ENCODE measurements at places on chromosomes 2 and 18. TPM values are rescaled to one million over a fixed set of nuclear protein-coding genes. Genes with fewer than 3 reads are reported as not detected.

DNA sequence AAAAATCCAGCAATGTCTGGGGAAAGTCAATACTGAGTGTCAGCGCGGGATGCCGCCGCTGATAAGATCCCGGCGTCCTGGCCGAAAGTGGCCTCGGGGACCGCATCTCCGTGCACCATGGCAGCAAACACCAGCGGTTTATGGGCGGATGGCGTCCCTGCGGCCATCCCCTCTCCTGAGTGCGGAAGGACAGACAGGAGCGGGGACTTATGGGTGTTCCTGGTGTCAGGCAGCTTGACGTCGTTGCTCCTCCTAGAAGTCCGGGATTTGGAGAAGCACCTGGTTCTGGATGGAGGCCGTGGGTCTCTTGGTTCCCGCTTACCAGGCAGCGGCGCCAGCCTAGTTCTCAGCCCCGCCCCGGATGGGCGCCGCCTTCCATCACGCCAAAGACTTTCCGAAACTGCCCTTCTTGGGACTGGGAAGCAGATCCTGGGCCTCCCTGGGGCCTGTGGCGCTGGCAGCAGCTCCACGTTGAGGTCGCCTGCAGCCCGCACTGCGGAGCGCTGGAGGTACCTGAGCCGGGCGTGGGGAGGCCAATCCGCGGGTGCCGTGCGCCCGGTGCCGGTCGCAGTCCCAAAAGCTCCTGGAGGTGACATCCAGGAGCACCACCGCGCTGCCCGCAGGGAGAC is 119.1 kb downstream of the CCDC74A start:
- H3K36me3 ChIP-seq = no peaks in the 10 kb centered on the region
- no peaks in the 10 kb centered on the region for H3K4me1 ChIP-seq
- no peaks in the 10 kb centered on the region for H3K27me3 ChIP-seq
- no peak overlapping the region for H3K27ac ChIP-seq

- H3K27me3 ChIP-seq = no peaks in the 10 kb centered on the region
- peaks cover 12% of the 10 kb centered on the region for H3K4me1 ChIP-seq
- no peaks in the 10 kb centered on the region for H3K36me3 ChIP-seq
- H3K27ac ChIP-seq = no peak overlapping the region
- no peak overlapping the region for H3K4me3 ChIP-seq
These were observed 93.7 kb downstream of the PLCL1 start for GRCh38 chr2:197897960-197898678.

UGT1A10 gene
- not detected for total RNA-seq

DNA sequence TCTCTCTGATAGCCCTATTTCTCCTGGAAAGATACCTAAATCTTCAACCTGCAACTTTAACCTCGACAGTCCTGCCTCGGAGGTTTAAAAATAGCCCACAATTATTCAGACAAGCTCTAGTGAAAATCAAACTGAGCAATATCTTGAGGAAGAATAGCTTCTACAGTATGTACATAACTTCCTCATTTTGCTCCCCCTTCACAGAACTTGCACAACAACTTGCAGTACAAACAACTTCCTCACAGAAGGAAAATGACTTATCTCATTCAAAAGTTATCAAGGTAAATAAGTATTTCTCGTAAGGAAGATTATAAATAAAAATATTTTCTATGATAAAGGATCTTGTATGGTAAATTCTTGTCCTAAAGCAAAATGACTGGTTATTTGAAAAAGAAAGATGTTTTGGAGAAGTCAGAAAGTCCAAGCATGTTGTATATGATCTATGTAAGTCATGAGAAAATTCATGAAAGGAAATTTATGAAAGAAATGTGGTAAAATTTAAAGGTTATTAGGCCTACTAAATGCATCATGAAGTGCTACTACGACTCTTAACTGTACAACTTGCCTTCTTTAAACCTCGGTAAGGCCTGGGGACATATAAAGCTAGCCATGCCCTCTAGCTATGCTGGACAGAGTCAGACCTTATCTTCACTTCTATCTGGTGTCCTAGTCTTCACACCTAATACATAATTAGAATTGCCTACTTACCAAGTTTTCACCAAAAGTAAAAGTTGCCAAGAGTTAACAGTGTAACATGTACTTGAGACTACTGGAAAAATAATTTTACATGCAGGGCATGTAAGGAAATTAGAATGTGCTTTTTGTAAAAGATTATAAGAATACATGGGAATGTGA is 394.5 kb downstream of the DLGAP1 start:
- no peak overlapping the region for H3K27ac ChIP-seq
- H3K36me3 ChIP-seq = no peaks in the 10 kb centered on the region
- H3K4me3 ChIP-seq = no peak overlapping the region
- DNase-seq = no peak

DNA sequence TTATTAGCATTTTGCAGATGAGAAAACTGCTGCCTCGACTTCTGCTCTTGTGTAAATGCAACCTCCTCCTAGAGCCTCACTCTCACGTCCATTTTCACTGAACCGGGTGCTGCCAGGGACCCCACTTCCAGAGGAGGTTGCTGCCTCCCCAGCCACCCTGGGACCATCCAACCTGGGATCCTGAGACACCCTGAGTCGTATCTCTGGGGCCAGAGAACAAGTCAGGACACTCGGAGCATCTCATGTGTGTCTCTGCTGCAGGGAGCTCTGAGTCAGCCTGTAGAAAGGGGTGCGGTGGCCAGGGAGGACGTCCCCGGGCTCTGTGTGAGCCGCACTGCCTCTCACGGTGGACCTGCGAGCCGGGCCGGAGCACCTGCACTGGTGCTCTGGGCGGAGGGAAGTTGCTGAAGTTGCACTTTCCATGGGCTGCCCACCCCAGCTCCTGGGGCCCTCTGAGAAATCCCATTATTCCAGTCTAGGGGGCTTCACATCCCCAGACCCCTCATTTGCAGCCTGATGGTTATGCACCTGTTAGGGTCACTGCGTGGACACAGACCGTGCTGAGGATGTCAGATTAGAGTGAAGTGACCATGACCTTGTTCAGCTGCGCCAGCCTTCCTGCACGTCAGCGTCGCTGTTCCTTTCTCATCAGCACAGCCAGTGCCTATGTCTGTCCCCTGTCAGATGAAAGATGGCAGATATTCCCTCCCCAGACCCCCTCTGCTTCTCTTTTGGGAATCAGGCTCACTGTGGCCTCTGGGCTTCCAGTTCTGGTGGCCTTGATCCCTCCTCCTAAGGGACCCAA is 230.4 kb downstream of the KLHL29 start:
- no peak for DNase-seq
- H3K36me3 ChIP-seq = no peaks in the 10 kb centered on the region
- H3K4me3 ChIP-seq = no peak overlapping the region

DNA sequence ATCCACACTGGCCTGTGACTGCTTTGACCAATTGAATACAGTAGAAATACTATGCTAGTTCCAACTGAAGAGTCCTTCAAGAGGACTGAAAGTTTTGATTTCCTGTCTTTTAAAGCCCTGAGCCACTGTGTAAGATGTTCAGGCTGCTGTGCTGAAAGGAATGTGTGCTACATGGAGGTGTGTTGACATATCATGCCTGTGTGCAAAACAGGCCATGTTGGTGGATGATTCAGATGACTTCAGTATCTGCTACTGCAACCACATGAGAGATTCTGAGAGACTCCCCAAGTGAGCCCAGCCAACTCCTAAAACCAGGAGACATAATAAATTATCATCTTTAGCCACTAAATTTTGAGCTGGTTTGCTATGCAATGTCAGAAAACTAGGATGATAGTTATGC is 662.9 kb downstream of the ZEB2 start:
- no peaks in the 10 kb centered on the region for H3K36me3 ChIP-seq
- no peaks in the 10 kb centered on the region for H3K27me3 ChIP-seq
- H3K4me1 ChIP-seq = no peaks in the 10 kb centered on the region

GALR1 gene
- total RNA-seq = not detected

- H3K27me3 ChIP-seq = no peaks in the 10 kb centered on the region
- H3K27ac ChIP-seq = no peak overlapping the region
These were observed 189.5 kb upstream of the UBE2E3 start for GRCh38 chr2:180790891-180791290.

- no peak overlapping the region for H3K4me3 ChIP-seq
- H3K4me1 ChIP-seq = no peaks in the 10 kb centered on the region
These were observed 53.9 kb downstream of the PRKRA start for GRCh38 chr2:178397002-178397605.

IL18RAP gene
- 6.5 TPM for total RNA-seq

DNA sequence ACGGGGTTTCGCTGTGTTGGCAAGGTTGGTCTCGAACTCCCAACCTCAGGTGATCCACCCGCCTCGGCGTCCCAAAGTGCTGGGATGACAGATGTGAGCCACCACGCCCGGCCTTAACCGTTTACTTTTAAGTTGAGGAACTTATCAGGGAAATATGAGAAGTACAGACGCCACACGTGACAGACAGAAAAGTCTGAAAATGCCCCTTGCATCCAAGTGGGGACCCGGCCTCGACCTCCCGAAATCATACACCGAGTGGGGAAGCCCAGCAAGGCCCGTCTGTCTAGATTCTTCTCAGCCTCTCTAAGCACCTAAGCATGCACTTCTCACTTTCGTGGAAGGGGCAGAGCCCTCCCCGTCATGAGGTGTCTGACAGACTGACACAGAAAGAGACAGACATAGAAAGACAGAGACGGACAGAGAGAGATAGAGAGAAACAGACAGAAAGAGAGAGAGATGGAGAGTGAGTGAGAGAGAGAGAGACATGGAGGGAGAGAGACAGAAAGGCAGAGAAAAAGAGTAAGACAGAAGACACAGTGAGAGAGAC is 107.3 kb upstream of the ANKRD30BL start:
- no peaks in the 10 kb centered on the region for H3K36me3 ChIP-seq
- no peak for DNase-seq
- H3K4me1 ChIP-seq = peaks cover 12% of the 10 kb centered on the region
- no peaks in the 10 kb centered on the region for H3K27me3 ChIP-seq
- H3K27ac ChIP-seq = no peak overlapping the region

CYP26B1 gene
- not detected for total RNA-seq

DNA sequence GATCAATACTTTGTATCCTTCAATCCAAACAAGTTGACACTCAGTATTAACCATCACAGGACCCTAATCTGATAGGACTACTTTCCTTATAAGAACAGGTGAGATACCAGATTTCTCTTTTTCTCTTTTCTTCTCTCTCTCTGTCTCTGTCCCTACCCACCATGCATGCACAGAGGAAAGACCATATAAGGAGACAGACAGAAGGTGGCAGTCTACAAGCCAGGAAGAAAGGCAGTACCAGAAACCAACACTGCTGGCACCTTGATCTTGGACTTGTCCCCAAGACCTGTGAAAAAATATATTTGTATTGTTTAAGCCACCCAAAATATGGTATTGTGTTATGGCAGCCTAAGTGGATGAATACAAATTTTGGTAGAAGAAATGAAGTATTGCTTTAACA is 156.2 kb upstream of the KCNH7 start:
- no peak for DNase-seq
- H3K4me3 ChIP-seq = no peak overlapping the region
- no peaks in the 10 kb centered on the region for H3K4me1 ChIP-seq
- no peak overlapping the region for H3K27ac ChIP-seq

METTL21A gene
- 16.6 TPM for total RNA-seq

DNA sequence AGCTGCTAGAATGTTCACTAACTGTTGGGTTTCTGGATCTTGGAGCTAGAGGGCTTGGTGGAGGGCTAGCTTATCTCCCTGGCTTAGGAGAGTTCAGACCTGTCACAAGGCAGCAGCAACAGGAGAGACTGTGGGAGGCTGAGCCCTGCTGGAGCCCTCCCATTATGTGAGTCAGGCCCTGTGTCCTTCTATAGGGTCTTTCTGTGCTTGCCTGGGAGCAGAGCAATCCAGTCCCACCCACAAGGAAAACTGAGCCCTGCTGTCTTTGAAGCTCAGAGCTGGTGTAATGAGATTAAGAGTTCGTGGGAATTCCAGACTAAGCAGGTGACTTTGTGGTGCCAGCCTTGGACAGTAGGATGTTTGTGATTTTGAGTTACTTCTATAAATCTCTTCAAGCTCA is 249.0 kb downstream of the TTC32 start:
- H3K4me1 ChIP-seq = no peaks in the 10 kb centered on the region
- H3K36me3 ChIP-seq = no peaks in the 10 kb centered on the region
- no peaks in the 10 kb centered on the region for H3K27me3 ChIP-seq
- no peak overlapping the region for H3K4me3 ChIP-seq

- H3K36me3 ChIP-seq = no peaks in the 10 kb centered on the region
- no peaks in the 10 kb centered on the region for H3K27me3 ChIP-seq
- DNase-seq = no peak
- H3K27ac ChIP-seq = no peak overlapping the region
- no peaks in the 10 kb centered on the region for H3K4me1 ChIP-seq
These were observed 26.5 kb upstream of the FAM117B start for GRCh38 chr2:202608142-202608852.

DNA sequence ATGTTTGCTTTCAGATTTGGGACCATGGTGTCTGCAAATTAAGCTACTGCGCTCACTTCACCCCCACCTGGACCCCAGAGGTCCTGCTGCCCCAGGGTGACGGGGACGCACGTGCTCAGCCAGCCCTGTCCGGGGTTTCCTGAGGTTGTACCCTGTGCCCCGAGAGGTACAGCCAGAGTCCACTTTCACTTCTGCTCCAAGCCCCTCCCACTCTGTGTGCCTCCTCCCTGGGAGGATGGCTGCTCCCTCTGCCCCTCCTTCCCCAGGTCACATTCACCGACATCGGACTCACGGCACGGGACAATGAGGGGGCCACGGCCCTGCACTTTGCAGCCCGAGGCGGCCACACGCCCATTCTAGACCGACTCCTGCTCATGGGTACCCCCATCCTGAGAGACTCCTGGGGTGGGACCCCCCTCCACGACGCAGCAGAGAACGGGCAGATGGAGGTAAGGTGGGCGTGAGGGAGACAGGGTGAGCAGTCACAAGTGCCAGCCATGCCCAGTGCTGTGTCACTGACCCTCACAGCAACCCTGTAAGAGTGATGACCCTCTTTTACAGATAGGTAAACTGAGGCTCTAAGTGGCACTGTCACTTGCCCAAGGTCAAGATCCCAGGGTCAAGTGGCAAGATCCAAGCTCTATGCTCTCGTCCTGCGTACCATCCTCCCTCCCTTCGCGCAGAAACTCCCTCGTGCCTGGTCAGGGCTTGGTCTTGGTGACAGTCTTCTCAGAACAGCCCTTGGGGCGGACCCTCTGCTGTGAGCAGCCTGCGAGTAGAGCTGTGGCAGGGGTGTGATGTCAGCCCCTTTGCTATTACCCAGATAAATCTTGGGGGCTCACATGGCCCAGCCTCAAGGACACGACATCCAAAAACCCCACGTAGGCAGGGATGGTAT is 7.6 kb downstream of the ESPNL start:
- no peaks in the 10 kb centered on the region for H3K36me3 ChIP-seq
- H3K4me3 ChIP-seq = no peak overlapping the region
- DNase-seq = peak; percentile 34
- H3K4me1 ChIP-seq = no peaks in the 10 kb centered on the region
- no peak overlapping the region for H3K27ac ChIP-seq

GRCh38 chr2:184154438-184154837 is 443.9 kb upstream of the ZNF804A start:
- no peak for DNase-seq
- no peaks in the 10 kb centered on the region for H3K27me3 ChIP-seq
- H3K27ac ChIP-seq = no peak overlapping the region
- H3K4me3 ChIP-seq = no peak overlapping the region
